ENCODE measurements at places on chromosomes 1 and 21. TPM values are rescaled to one million over a fixed set of nuclear protein-coding genes. Genes with fewer than 3 reads are reported as not detected.

DNA sequence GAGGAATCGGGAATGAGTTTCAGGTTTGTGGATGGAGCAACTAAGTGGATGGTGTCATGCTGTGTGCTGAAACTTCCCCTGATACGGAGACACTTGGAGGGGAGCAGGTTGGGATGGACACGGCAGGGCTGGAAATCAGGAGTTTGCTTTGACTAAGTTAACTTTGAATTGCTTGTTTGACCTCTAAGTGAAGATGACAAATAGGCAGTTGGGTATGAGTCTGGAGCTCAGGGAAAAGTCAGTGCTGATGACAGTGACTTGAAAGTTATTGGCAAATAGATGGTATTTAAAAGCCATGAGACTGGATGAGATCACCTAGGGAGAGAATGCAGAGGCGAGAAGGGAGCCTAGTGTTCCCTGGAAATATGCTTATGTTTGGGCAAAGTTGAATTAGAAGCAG is 12.8 kb upstream of the ZSCAN20 start:
- no peak for DNase-seq

- no peak for DNase-seq
These were observed 44.9 kb upstream of the HLX start for GRCh38 chr1:220834155-220834870.

DNA sequence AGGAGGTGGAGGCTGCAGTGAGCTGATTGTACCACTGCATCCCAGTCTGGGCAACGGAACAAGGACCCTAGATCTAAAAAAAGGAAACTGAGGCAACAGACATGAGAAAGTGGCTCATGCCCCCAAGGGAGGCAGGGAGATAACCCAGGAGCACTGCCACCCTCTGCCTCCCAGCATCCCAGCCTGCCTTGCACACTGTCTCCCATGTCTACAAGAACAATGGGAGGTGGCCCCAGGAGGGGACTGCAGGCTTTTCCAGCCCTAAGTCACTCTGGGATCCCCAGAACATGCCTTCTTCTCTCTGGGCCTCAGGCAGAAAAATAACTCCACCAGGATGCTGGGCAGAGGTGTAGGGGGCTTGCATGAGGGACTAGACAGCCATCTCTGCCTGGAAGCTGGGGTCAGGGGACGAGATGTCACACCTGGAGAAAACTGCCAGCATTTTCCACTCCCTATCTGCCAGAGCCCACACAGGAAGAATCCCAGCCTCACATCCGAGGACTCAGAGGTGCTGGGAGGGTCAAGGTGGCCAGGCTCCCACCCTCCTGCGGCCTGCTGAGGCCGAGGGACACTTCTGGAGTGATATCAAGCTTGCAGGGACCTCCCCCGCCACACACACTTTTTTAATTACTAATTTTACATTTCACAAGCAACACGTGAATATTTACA is 21.4 kb downstream of the RUNX3 start:
- DNase-seq, result no peak

- DNase-seq, result no peak
These were observed 226.9 kb upstream of the IRF2BP2 start for GRCh38 chr1:234836776-234837357.

DNA sequence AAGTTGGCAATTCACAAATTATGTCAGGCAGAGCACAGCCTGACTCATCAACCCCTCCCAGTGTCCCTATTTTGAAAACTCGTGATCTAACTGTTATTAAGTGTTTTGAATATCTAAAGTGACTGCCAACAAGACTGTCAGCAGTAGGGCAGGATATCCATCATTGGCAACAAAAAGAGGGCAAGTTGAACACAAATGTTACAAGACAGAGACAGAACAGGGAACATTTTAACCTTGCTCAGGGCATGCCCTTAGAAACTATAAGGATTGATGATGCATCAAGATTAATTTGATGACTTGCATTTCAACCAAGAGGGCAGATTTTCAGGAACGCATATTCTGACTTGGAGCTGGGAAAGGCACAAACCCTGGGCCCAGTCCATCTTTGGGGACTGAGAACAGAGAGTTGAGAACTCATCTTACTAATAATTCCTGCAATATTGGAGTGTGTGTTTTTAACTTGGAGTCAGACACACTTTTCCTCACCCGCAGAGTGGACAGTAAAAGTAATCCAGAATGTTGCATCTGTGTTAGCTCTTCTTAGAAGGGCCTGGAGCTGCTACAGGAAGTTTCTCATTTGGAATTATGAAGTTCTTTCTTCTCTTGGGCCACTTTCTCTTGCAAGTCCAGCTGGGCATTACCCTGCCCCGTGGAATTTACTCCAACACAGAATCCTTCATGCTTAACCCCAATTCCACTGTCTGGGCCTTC is 317.2 kb downstream of the LTN1 start:
- DNase-seq, result no peak

- DNase-seq, result no peak
These were observed 33.8 kb downstream of the TMCO1 start for GRCh38 chr1:165734906-165735305.

DNA sequence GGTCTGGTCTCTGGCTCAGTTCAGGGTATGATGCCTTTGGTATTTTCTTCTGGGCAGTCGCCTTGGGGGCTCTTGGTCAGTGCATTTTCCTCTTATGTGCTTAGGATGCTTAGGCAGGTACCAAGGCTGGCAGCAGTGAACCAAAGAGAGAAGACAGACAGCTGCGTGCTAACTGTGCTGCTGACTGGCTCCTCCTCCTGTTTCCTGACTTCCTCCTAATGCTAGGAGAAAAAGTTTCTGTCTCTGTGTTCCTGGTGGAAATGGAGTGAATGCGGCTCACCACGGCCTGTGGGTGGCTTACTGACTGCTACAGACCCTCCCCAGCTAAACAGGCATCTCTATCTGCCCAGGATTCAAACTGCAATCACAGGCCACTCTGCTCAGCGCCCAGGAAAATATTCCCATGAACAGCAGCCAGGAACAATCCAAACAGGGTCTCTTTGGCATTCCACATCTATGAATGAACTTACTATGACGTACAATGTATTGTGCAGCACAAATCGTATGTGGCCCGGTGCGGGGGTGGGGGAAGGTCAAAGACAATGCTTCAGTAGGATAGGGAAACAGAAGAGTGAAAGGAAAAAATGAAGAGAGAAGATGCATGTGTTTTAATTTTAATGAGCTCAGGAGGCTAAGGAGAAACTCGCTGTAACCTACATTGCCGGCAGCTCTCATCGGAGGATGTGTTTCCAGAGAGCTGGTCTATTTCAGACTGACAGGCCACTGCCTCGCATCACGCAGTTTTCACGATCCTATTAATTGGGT is 2.8 kb downstream of the ABCG1 start:
- DNase-seq, result no peak

DNA sequence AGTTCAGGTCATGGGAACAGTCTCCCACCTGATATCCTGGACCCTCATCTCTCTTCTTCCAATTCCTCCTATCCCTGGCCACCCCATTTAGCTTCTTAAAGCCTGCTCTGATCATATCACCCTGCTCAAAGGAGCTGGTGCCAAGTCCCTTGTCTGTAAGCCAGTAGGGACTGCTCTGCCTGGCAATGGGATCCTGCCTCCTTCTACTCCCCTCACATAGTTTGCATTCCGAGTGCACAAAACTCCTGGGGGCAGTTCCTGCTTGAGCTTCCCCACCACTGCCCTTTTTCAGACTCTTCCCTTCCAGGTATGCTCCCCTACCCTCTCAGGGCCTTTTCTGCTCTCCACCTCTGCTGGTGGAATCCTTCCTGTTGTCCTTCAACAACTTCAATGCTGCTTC is 48.1 kb downstream of the NGF start:
- no peak for DNase-seq

DNA sequence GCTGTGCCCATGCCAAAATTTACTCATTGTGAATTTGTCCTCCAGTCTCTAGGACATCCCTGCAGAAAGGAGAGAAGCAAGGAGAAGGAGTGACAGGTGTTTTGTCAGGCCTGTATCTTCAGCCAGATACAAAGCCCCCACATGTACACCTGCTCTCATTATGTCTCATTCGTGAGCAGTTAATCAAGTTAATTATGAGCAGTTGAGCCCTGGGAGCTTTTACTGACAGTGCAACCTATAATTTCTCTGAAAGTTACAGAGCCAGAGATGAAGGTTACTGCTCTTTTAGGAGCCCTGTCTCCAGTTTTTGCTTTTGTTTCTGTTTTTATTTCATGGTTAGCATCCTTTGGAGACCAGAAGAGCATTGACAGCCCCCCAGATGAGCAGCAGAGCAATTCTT is 5.0 kb upstream of the ILDR2 start:
- no peak for DNase-seq

The SLC25A24 gene
- 11.6 TPM for total RNA-seq

The EXTL1 gene
- total RNA-seq, result not detected

Data from GM12878 (cell line).